Activated T-cell treated with anti-CD3 and anti-CD28 coated beads for 48 hours (primary cell): ENCODE measurements at places on chromosomes 16 and 17.

DNA sequence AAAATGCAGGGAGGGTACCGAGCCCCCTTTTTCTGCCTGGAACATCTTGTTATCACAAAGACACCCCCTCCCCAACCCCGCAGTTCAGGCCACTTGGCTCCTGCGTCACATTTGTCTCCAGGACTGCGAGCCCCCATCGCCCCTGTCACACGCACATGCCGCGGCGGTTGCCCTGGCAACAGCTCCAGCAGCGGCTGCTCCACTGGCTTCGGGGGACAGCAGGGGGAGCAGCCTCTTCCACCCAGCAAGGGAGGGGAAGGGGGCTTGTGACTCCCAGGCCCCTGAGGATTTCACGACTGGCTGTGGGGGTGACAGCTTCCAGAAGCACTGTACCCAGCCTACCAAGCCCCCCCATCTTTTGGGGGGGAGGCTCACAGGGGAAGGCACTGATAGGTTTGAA lies 2.6 kb downstream of the BAIAP3 start:
- DNase-seq: no peak

- no peak for DNase-seq
Observed at GRCh38 chr16:83300326-83300725, 507.5 kb upstream of the HSBP1 start.

GRCh38 chr17:38428112-38428642 lies at the start of gene ARHGAP23:
ARHGAP23 (plus strand) TSS chr17:38428464; CDS start chr17:38428486, 22 bp downstream.
- no peak for DNase-seq

GRCh38 chr17:6924208-6924607 lies 71.6 kb upstream of the ALOX12 start:
- DNase-seq: no peak

- no peak for DNase-seq
Observed at GRCh38 chr16:87830673-87831420, 38.5 kb downstream of the SLC7A5 start.

DNA sequence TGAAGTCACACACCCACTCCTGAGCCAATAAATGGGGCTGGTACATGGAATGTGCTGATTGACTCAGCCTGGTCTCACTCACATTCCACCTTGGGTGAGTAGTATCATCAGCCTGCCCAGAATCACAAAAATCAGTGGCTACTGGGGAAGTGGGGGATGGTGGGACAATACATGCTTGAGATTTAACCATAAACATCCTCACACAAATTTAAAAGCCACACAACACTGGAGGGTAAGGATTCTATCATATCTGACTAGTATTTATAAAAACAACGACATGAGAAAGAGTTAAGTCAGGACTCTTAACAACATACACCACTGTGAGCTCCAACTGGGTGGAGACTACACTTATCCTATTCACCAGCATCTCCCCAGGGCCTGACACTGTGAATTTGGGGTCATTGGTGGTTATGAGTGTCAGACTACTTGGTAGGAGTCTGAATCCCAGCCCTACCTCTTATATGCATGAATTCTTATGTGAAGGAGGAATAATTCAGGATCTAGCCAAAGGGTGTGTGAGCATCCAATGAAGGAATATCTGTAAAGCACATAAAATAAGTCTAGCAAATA lies 26.0 kb upstream of the IRX6 start:
- DNase-seq: no peak

GRCh38 chr17:40074871-40075200 lies 12.1 kb downstream of the THRA start:
- DNase-seq: no peak

DNA sequence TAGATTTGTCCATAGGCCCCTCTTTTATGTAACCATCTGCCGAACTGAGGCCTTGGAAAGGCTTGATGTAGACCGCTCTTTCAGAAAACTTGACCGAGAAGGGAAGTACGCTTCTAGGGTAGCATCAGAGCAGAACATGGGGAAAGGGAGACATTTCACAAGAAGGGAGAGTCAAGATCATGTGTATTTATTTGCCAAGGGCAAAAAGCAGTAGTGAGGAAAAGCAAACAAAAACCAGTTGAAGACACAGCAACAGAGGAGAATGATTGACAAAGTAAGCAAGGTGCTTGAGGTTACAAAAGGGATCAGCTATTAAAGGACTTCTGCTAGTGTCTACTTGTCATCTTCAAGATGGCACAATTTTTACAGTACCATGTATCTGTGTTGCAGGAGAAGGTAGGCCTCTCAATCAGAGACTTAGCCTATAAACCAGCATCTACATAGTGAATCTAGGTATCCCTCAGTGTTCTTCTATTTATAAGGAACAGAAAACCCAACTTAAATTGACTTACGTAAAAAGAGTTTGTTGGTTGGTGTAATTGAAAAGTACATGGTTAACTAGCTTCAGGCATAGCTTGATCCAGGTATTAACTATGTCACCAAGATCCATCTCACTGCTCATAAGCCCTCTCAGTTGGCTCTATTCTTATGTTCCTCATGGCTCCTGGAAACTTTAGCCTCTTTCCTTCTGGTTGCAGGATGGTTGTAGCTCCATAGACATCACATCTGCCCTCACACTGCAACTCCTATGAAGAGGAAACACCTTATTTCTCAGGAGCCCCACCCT lies 288.4 kb downstream of the IRX3 start:
- no peak for DNase-seq

DNA sequence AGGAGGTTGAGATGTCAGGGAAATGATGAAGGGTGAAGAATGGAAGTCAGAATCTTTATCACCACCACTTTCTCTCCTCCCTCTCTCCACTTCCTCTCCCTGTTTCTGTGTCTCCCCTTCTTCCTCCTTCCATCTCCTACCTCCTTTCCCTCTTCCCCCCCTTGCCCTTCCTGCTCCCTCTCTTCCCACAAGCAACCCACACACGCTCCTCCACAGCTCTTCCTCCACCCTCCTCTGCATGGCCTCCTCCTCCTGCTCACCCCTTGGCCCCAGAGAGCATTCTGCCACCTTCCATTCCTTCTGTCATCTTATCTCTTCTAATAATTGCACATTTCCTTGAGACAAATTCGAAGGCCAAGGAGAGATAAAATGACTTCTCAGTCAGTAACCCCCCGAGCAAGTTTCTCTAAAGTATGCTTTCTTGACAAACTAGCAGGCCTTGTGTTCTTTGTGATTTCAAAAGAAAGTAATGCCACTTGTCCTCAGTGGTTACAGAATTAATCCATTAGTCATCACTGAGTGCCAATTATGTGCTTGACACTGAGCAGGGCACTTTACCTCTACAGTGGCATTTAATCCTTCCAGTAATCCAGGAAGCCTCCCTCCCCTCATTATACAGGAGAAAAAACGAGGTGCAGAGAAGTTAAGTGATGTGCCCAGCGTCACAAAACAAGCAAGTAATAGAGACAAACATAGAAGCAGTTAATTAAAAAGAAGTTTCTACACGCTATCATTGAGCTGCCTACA lies 72.3 kb upstream of the CCL1 start:
- no peak for DNase-seq
